Breast epithelium (tissue), 4 donors: ENCODE measurements at places on chromosomes 7 and 10. TPM values are rescaled to one million over a fixed set of nuclear protein-coding genes. Genes with fewer than 3 reads are reported as not detected.

DNA sequence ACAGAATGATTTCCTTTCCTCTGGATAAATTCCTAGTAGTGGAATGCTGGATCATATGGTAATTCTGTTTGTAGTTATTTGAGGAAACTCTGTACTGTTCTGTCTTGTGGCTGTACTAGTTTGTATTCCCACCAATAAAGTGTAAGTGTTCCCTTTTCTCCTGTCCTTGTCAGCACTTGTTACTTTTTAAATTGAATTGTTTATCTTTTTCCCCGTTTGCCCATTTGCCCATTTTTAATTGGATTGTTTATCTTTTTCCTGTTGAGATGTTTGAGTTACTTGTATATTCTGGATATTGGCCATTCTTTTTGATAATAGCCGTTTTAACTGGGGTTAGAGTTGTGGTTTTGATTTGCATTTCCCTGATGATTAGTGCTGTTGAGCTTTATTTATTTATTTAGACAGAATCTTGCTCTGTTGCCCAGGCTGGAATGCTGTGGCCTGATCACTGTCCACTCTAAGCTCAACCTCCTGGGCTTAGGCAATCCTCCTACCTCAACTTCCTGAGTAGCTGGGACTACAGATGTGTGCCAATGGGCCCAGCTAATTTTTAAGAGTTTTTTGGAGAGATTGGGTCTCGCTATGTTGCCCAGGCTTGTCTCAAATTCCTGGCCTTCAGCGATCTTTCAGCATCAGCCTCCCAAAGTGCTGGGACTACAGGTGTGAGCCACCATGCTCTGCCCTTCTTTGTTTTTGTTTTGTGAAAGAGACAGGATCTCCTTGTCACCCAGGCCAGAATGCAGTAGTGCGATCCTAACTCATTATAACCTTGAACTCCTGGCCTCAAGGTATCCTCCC, 23.0 kb downstream of the BMPR1A start:
- H3K27me3 ChIP-seq = no peaks in the 10 kb centered on the region
- no peaks in the 10 kb centered on the region for H3K36me3 ChIP-seq
- peaks cover 5% of the 10 kb centered on the region for H3K4me1 ChIP-seq

DNA sequence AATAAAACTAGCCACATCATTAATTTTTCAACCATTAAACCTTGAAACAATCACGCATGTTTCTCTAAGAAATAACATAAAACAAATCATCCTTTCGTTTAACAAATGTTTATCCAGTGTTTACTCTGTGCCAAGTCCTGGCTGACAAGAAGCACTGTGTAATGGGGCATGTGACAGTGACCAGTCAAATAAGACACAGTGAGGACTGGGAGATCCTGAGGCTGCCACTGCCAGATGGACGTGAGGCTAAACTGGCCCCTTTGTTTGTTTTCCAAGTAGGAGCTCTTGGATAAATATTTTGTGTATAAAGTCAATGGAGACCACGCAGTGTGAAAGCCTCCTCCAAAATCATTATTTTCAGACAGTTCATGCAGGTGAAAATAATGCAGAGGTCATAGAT, 626.2 kb downstream of the SUGCT start:
- no peak for DNase-seq
- no peaks in the 10 kb centered on the region for H3K4me1 ChIP-seq
- no peak overlapping the region for H3K27ac ChIP-seq
- no peaks in the 10 kb centered on the region for H3K36me3 ChIP-seq
- no peaks in the 10 kb centered on the region for H3K27me3 ChIP-seq

DNA sequence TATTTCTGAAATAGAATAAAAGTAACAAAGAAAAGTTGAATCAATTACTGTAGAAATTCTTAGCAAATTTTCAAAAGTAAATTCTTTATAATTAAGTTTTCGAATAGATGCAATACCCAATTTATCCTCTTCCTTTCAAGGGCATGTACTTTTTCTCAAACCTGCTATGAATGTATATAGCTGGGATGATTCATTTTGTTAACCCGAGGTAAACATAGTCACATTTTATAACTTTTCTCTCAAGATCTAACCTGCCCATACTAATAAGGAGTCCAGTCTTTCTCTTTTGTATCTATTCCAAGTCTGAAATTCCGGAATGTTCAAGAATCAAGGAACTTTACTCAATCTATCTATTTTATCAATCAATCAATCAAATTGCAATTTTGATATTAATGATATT, 1072.9 kb downstream of the REEP3 start:
- no peaks in the 10 kb centered on the region for H3K27me3 ChIP-seq
- DNase-seq = no peak

Gene SPDYE2
- not detected for total RNA-seq

Gene FAM241B
- 6.2 TPM for total RNA-seq
